CD4-positive, alpha-beta memory T cell (primary cell): ENCODE measurements at places on chromosomes 13 and 19. TPM values are rescaled to one million over a fixed set of nuclear protein-coding genes. Genes with fewer than 3 reads are reported as not detected.

Gene FLT3
- total RNA-seq: not detected

Gene TSSK6
- 10.4 TPM for total RNA-seq

Gene PRODH2
- total RNA-seq: not detected

Gene KIR3DL1
- total RNA-seq: not detected

Gene ZNF709
- total RNA-seq: 9.6 TPM

Gene PTGER1
- not detected for total RNA-seq

Gene APC2
- not detected for total RNA-seq

Gene HIPK4
- total RNA-seq: not detected

Gene NUMBL
- total RNA-seq: 20.2 TPM

Gene LRRC63
- 0.75 TPM for total RNA-seq

Gene ZNF730
- not detected for total RNA-seq

Gene C19orf73
- total RNA-seq: 1.9 TPM

Gene TMEM255B
- 1.00 TPM for total RNA-seq

Gene ATP8B3
- total RNA-seq: 4.9 TPM

Gene ADPRHL1
- total RNA-seq: 1.5 TPM

Gene OLFM4
- not detected for total RNA-seq

Gene ATP4B
- total RNA-seq: not detected

Gene ADAMTSL5
- total RNA-seq: 2.4 TPM

Gene URAD
- not detected for total RNA-seq

Gene KLK15
- not detected for total RNA-seq

Gene VSTM2B
- not detected for total RNA-seq

Gene FPR3
- 3.2 TPM for total RNA-seq

Gene CYP2S1
- 0.15 TPM for total RNA-seq

Gene ZNF729
- total RNA-seq: not detected

Gene SLC35E1
- total RNA-seq: 38.8 TPM

Gene KLK7
- total RNA-seq: not detected

Gene NXNL1
- total RNA-seq: not detected

Gene KLK14
- not detected for total RNA-seq

Gene NDFIP2
- total RNA-seq: 3.7 TPM

Gene FAM216B
- total RNA-seq: not detected

Gene EDDM13
- not detected for total RNA-seq

Gene TMEM221
- total RNA-seq: not detected

Gene ZNF543
- total RNA-seq: 9.4 TPM

Gene ZNF69
- total RNA-seq: 8.5 TPM

Gene FKBP8
- total RNA-seq: 231 TPM

Gene CFD
- total RNA-seq: 0.91 TPM

Gene CCDC194
- total RNA-seq: 3.3 TPM

Gene LILRB3
- total RNA-seq: 8.8 TPM

Gene LRRC8E
- not detected for total RNA-seq

Gene CATSPERD
- total RNA-seq: not detected

Gene WDR88
- total RNA-seq: 0.58 TPM

Gene ZNF177
- total RNA-seq: 1.7 TPM

Gene PGLYRP2
- total RNA-seq: 0.61 TPM
